ENCODE measurements at places on chromosomes 3 and 15. TPM values are rescaled to one million over a fixed set of nuclear protein-coding genes. Genes with fewer than 3 reads are reported as not detected.

GRCh38 chr3:81311321-81311720 lies 450.1 kb downstream of the GBE1 start:
- no peak for DNase-seq

DNA sequence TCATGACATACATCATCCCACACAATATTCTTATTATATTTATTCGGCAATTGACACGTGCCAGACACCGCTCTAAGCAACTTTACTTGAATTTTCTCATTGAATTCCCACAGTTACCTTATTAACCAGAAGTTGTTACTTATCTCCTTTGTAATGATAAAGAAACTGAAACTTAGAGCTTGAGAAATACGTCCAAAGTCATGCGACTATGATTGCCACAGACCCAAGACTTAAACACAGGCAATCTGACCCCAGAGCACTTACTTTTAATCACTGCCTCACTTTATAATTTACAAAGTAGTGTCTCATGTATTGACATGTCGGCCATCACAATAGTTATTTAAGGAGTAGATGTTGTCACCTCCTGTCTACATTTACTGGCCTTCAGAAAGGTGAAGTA lies 64.7 kb downstream of the ATP13A4 start:
- DNase-seq: no peak

DNA sequence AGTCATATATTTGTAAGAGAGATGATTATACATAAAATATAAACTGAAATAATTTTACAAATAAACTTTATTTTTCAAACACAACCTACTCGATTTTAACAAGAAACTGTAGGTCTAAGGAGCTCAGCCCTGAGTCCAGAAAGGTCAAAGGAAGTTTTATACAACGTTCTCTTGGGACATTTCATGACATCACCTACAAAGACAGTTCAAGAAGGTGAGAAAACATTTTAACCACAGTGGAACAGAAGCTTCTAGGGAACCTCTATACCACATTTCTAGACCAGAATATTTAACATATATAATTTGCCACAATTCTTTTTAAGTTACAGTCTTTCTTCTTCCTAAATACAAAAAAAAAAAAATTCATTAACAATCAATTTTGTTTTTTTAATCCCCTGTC lies 40.1 kb downstream of the CBLB start:
- no peak for DNase-seq

DNA sequence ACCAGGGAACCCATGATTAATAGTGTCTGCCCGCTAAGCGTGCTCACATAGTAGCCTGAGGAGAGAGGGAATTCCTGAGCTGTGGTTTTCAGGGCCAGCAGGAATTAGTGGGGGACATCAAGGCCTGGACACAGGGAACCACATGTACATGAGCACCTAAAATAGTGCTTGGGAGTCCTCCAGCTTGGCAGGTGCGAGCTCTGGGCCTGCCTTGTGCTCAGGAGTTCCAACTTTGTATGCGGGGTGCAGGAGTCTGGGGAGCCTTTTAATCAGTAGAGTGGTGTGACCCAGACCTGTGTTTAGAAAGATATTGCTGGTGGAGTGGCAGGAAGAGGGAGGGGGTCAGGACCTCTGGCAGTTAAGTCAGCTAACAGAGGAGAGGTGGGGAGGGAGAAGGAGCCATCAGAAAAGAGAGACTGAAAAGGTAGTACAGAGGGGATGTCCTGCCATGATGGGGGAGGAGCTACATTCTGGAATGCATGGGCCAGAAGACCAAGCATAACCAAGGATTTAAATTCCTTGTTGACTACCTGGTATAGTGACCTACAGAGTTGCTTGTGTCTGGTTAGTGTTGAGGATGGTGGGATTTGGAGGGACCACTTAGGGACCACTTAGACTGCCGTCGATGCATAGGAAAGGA lies 1.9 kb downstream of the DAG1 start:
- no peak for DNase-seq

- DNase-seq: no peak
These were observed 44.1 kb downstream of the CD86 start for GRCh38 chr3:122099255-122099654.

DNA sequence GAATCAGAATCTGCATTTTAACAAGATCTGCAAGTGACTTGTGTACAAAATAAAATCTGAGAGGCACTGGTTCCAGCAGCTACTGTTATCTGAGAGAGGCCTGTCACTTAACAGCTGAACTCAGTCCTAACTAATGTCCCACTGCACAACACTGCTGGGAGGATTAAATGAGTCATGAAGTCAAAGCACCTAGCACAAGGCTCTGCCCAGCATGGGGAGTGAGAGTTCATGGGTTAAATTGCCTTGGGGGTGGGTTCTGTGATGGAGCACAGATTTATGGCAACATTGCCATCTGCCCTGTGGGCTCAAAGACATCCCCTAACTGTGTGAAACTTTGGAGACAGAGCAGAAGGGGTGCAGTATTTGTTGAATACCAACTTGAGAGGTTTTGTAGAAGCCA lies 250.9 kb downstream of the PLCL2 start:
- no peak for DNase-seq

DNA sequence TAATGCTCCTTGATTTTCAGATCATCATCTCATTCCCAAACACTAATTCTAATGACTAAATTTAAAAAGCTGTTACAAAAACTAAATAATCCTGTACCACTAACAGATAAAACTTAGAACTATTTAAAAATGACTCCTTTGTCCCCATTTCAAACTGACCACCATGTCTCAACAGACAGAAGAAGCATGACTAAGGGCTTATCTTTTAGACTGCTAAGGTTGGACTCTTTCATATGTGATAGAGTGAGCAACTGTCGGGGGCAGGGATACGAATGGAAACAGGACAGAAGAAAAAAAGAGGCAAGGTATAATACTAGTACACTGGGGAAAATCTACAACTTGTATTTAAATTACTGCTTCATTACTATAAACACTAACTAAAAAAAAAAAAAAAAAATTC lies 23.3 kb downstream of the SNX4 start:
- no peak for DNase-seq

GRCh38 chr3:193229851-193230420 lies 11.1 kb upstream of the PLAAT1 start:
- peak; percentile 44 for DNase-seq

- no peak for DNase-seq
These were observed 968.4 kb downstream of the FHIT start for GRCh38 chr3:60282866-60283265.

GRCh38 chr3:4984511-4984864 lies 5.3 kb downstream of the BHLHE40 start:
- DNase-seq: no peak

DNA sequence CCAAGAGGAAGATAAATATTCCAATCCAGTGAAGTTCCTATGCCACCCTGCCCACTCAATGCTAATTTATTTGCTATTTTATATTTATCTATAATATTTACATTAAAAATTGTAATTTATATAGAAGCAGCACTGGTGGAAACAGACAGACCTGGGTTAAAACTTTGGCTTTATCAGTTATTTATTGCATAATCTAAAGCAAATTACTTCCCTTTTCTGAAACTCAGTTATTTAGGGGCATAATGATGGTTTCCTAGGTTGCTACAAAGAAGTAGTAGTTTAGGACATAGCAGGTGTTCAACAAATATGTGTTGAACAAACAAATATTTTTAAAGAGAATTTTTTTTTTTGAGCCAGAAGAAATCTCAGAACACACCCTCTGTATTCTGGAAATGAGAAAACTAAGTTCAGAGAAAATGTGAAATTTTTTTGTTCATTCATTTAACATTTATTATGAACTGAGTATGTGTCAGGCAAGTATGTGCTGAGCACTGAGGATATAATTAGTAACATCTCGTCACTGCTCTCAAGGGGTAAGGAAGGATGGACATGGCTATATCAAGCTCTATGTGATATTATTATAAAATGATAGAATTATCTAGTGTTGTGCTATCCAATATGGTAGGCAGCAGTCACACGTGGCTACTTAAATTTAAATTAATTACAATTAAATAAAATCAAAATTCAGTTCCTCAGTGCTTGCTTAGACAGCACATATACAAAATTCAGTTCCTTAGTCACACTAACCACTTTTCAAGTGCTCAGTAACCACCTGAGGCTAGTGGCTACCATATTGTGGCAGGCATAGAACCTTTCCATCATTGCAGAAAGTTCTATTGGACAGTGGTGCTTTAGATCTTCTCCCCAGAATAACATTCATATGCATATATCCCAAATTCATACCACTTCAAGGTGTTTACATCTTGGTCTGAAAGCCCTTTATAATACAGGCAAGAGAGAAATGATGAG lies 7.0 kb upstream of the UBE2Q2 start:
- no peak for DNase-seq

DNA sequence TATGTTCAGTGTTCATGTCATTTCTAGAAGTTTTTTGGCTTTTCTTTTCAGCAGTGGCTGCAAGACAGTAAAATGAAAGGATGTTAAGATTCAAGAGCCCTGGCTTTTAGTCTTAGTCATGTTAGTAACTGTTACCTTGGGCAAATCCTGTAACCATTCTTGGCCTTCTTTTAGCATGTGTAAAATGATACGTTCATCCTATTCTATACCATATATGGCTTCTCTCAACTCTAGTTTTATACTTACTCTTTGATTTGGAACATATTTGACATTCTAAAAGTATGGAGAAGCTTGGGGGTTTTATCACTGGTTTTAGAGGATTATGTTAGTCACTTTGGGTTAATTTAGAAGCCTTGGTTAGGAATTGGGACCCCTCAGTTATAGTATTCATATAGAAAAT lies 20.1 kb downstream of the GTF2E1 start:
- no peak for DNase-seq

GRCh38 chr15:50685976-50686468 lies 575 bp downstream of the TRPM7 start:
- no peak for DNase-seq

DNA sequence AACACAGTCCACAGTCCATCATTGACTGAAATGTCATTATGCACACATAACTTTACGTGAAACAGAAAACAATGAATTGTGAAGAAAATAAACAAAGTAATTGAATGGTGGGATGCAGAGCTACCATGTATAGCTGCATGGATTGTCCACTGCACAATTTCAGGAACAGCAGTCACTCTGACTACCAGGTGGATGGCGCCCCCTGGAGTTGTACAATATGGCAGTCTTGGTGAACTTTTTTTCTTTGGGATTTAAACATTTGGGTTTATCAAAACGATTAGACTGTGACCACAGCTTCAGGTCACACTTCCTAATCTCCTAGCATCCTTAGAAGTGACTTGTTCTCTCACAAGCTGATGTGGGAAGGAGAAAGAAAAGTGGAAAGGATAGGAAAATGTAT lies 48.9 kb upstream of the TCF12 start:
- DNase-seq: no peak

DNA sequence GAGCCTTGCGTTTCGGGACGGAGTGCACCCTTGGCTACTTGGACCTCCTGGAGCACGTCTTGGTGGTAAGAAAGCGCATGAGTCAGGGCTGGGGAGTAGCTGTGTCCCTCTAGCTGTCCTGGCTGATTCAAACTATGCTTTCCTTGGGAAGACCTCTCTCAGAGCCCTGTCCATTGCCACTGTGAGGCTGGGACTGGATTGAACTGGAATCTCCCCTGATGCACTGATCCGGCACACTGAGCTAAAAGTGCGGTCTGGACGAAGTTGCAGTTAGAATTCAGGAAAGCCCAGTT lies 232.6 kb upstream of the TPM1 start:
- DNase-seq: no peak

DNA sequence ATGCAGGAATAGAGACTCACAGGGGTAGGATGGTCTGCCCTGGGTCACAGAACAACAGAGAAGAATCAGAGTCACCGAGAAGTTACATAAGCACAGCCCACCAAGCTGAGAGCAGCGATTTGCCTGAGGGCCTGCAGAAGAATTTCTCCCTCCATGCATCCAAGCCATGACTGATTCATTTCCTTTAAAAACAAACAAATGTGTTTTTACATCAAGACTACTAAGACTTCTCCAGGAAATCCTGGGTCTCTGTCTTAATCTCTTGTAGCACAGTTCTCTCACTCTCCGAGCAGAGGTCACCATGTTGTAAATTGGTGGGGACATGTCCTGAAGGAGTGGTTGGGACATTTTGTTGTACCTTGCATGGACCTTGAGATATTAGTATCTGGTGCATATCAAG lies 159.8 kb downstream of the THSD4 start:
- peak; percentile 77 for DNase-seq

- DNase-seq: no peak
These were observed 276.9 kb downstream of the TLE3 start for GRCh38 chr15:69820819-69821218.

GRCh38 chr3:120153294-120153693 lies 59.0 kb upstream of the GSK3B start:
- peak; percentile 53 for DNase-seq

- DNase-seq: no peak
These were observed 304.1 kb downstream of the UNC13C start for GRCh38 chr15:54282228-54282836.

Gene THRB
- total RNA-seq: 0.33 TPM

Gene ABHD5
- total RNA-seq: 23.7 TPM

Gene MKRN3
- not detected for total RNA-seq

Gene SLC12A1
- total RNA-seq: not detected

Gene ANKUB1
- total RNA-seq: not detected

Gene GABRG3
- total RNA-seq: not detected

Gene GOLGA6B
- not detected for total RNA-seq

Gene MUC20
- not detected for total RNA-seq

Gene MGLL
- total RNA-seq: 92.3 TPM

Gene PAK6
- not detected for total RNA-seq

Gene NEIL1
- total RNA-seq: 10.6 TPM

Gene AHSG
- total RNA-seq: not detected

Gene POLQ
- total RNA-seq: 5.9 TPM
